Stimulated activated CD4-positive, alpha-beta T cell treated with anti-CD3 and anti-CD28 coated beads, Interleukin-12 subunit alpha, Interleukin-12 subunit beta, amount 100 ng/mL, for 24 hours (primary cell): ENCODE measurements at places on chromosomes 2 and 18.

GRCh38 chr2:134244587-134244986 lies 9.3 kb upstream of the MGAT5 start:
- DNase-seq: no peak

- DNase-seq: no peak
Measured at GRCh38 chr18:57976230-57976773, 67.7 kb upstream of the NEDD4L start.

DNA sequence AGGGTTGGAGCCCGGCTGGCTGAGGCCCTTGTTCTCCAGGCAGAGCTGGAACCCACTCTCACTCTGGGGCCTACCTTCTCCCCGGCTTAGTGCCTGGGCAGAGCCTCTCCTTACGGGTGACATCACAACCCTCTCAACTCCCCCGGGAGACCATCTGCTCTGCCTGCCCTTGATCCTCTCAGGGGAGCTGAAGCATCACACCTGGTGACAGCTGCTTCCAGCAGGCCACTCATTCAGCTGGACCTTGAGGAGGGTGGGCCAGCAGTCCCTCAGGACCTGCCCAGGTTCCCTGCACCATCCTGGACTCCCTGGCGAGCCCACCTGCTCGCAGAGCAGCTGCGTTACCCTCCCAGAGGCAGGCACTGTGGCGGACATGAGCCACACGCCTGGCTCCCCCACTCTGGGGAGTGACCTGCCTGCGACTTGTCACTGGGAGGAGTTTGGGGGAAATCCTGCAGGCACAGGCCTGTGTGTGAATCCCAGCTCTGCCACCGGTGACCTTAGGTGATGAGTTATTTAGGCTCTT lies 13.1 kb downstream of the HS6ST1 start:
- DNase-seq: no peak

GRCh38 chr2:100919316-100919715 lies 82.8 kb upstream of the RPL31 start:
- no peak for DNase-seq

DNA sequence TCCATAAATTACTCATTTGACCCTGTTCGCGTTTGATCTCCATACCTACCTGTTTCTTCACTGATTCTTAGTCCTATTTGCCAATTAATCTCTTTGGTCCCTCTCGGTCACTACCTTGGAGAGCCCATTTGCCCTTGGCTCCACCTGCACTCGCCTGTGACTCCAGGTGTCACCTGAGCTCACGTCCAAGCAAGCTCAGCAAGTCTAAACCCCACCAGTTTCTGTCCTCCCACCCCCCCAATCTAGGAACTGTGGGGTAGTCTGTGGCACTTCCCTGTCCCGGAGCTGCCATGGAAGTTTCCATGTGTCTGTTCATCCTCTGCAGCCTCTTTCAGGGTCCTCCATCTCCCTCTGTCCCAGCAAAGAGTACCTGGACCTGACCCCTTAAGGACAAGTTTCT lies 68.1 kb upstream of the BCL2L11 start:
- DNase-seq: no peak

DNA sequence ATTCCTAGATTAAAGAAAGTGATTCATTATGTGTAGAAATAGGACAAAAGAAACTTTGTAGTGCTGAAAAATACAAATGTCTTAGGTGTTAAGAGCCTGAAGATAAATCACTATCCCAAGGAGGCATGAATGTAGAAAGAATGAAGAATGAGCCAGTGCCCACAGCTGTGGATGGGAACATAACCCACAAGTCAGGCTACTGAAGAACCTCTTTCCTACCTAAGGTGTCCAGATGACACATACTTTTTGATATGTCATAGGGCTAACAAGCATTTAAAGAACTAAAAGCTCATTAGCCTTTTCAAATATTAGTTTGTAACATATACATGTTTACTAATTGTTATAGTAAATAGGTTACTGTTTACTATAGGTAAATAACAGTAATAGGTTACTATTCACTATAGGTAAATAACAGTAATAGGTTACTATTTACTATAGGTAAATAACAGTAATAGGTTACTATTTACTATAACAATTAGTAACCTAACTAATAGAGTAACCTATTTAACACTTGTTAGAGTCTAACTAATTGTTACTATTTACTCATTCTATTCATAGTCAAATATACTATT lies 275.0 kb upstream of the KYNU start:
- DNase-seq: no peak
